Activated T-cell treated with anti-CD3 and anti-CD28 coated beads, Interleukin-2, amount 50 U/mL, for 72 hours (primary cell): ENCODE measurements at places on chromosomes 11 and 22. TPM values are rescaled to one million over a fixed set of nuclear protein-coding genes. Genes with fewer than 3 reads are reported as not detected.

- no peaks in the 10 kb centered on the region for H3K36me3 ChIP-seq
- no peak overlapping the region for H3K4me3 ChIP-seq
- no peak overlapping the region for H3K27ac ChIP-seq
- no peaks in the 10 kb centered on the region for H3K4me1 ChIP-seq
- no peak for DNase-seq
Observed at GRCh38 chr11:26632691-26633159, 60.7 kb upstream of the MUC15 start.

GRCh38 chr11:120792306-120792705, 231.6 kb upstream of the TBCEL start:
- H3K27me3 ChIP-seq, result no peaks in the 10 kb centered on the region
- DNase-seq, result no peak
- H3K4me3 ChIP-seq, result no peak overlapping the region

The SEPTIN3 gene
- 4.7 TPM for total RNA-seq

The TMEM121B gene
- 0.07 TPM for total RNA-seq

The C22orf42 gene
- total RNA-seq, result not detected
